ENCODE measurements at places on chromosomes 7 and 10. TPM values are rescaled to one million over a fixed set of nuclear protein-coding genes. Genes with fewer than 3 reads are reported as not detected.

GRCh38 chr7:120190566-120190965 is 82.4 kb upstream of the KCND2 start:
- H3K4me3 ChIP-seq, result no peak overlapping the region
- H3K4me1 ChIP-seq, result no peaks in the 10 kb centered on the region
- no peak overlapping the region for H3K27ac ChIP-seq
- H3K36me3 ChIP-seq, result no peaks in the 10 kb centered on the region
- no peak for DNase-seq

- DNase-seq, result no peak
- H3K27me3 ChIP-seq, result no peaks in the 10 kb centered on the region
- no peaks in the 10 kb centered on the region for H3K36me3 ChIP-seq
- H3K4me1 ChIP-seq, result no peaks in the 10 kb centered on the region
- H3K27ac ChIP-seq, result no peak overlapping the region
Measured at GRCh38 chr10:75538765-75539164, 107.3 kb downstream of the LRMDA start.

DNA sequence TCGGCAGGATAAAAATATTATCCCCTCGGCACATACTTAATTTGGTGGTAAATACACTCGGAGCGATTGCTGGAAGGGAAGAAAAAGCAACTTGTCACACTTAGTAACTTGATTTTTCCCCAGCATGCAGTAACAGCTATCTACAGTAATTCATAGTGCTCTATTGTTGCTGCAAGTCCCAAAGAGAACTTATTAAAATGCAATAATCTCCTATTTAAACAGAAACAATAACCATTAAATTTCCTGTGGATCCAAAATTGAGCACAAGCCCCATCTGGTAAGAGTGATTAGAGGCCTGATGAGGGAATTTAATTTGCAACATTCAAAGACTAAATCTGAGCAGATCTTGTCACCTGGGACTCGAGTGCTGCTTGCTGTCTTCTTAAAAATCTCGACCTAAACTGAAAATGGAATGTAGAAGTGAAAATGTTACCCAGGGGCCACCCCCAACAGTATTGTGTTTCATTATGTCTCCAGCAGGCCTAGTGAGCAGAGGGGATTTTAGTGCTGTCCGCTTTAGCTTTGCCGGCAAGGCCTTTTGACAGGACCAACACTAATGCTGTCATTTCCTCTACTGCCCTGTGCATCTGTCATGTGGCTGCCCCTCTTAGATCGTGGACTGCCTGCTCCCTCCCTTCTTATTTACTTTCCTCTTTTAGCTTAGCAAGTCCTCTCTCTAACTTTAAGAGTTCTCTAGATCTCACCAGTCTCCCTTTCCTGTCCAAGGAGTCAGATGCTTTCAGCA is 639.7 kb downstream of the AUTS2 start:
- no peak for DNase-seq
- no peaks in the 10 kb centered on the region for H3K27me3 ChIP-seq
- no peaks in the 10 kb centered on the region for H3K36me3 ChIP-seq
- H3K4me1 ChIP-seq, result no peaks in the 10 kb centered on the region

- peaks cover 70% of the 10 kb centered on the region for H3K27me3 ChIP-seq
- no peak for DNase-seq
- H3K4me1 ChIP-seq, result peaks cover 54% of the 10 kb centered on the region
Measured at GRCh38 chr10:98267894-98268693, at the start of gene LOXL4. Gene LOXL4, minus strand, starts transcription at chr10:98268194. Its CDS starts 5,175 bp downstream, at chr10:98263019.

DNA sequence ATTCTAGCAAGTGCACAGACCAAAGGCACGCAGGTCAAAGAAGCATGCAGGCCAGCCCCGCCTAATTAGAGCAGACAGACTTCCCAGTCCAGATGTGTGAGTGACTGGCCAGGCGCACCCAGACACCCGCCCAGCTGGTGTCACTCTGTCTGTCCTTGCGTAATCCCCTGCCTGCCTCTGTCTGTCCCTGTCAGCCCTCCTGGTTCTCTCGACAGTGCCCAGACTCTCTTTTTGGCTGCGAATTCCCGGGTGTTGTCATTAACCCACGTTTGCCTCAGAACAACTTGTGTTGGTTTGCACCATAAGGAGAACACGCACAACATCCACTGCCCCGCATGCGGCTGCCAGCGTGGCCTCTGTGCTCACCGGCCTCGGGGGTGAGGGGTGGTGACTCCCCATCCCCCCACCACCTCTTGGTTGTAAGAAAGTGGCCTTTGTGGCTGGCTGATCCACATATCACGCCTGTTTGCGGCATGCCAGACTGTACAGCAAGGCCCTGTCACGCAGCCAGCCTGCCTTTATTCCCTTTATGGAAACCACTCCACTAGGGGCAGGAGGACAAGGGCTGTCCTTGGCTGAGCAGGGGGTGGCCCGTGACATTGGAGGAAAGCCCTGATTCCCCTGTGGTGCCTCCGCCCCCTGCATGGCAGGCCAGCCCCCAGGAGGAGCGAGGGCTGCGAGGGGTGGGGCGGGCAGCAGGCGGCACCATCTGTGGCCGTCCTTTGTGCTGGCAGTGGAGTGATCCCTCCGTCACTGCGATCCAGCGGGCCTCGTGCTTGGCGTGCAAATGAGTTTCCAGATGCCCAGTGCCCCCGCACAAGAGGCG is 72.8 kb upstream of the PPIF start:
- H3K27ac ChIP-seq, result peak overlapping the region; percentile 76
- peaks cover 30% of the 10 kb centered on the region for H3K4me1 ChIP-seq
- H3K4me3 ChIP-seq, result no peak overlapping the region
- H3K36me3 ChIP-seq, result no peaks in the 10 kb centered on the region
- DNase-seq, result no peak

DNA sequence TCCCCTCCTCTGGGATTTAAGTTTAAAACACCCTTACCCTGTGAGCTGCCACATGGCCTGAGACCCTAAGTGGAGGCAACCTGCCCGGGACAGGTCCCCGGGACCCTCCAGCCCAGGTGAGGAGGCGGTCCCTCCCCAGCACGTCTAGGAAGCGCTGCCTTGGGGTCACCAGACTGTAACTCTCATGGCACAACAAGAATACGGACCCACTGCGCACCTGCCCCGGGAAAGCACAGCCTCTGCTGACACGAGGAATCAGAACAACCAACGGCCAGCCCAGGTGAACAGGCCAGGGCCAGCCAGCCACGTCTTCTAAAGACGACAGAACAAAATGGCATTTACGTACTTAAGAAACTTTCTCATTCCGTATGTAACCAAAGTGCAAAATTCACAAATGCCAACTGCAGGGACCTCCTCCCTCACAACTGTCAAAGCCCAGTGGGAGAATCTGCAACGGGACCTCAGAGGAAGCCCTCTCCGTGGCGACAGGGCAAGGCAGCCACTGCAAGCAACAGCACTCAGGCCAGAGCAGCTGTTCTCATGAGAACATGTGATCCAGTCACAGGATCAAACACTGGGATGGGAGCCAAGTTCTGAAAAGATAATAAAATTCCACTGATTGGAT is 208.4 kb downstream of the DIP2C start:
- no peak for DNase-seq
- H3K4me1 ChIP-seq, result peaks cover 8% of the 10 kb centered on the region
- H3K27me3 ChIP-seq, result no peaks in the 10 kb centered on the region
- H3K4me3 ChIP-seq, result no peak overlapping the region

Gene SBDS
- total RNA-seq, result 105 TPM

- H3K27me3 ChIP-seq, result no peaks in the 10 kb centered on the region
- DNase-seq, result no peak
- no peaks in the 10 kb centered on the region for H3K4me1 ChIP-seq
- no peak overlapping the region for H3K27ac ChIP-seq
- H3K4me3 ChIP-seq, result no peak overlapping the region
- no peaks in the 10 kb centered on the region for H3K36me3 ChIP-seq
Measured at GRCh38 chr7:97480772-97481390, 251.0 kb upstream of the TAC1 start.

- no peak overlapping the region for H3K4me3 ChIP-seq
- H3K36me3 ChIP-seq, result peaks cover 11% of the 10 kb centered on the region
- H3K27me3 ChIP-seq, result no peaks in the 10 kb centered on the region
- no peak overlapping the region for H3K27ac ChIP-seq
Measured at GRCh38 chr7:962401-963081, 8.1 kb upstream of the ADAP1 start.

DNA sequence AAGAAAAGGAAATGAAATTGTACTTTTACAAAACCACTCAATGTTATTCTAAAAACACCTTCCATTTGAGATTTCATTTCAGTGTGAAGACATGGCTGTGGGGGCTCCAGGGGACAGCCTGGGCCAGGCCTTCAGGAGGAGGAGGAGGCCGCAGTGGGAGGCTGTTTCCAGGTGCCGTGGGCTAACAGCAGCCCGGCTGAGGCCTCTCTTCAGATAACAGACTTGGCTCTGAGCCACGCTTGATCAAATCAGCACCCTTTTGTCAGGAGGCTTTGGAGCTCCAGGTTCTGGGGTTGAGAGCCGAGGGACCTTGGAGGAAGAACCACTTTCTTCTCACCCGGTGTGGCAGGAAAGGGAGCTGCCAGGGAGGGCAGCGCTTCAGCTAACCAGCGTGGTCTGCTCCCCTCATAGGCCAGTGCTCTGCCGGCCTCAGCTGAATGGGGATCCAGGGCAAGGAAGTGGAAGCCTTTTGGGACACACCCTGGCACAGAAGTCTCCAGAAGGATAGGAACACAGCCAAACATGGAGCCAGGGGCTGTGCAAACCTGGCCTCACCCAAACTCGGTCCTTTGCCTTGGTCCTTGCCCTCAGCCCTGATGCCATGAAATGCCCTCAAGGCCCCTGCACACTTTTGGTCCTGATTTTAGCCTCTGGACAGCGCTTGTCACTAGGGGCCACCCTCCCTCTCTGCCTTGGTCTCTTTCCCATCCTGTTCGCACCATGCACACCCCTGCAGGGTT is 23.5 kb upstream of the CHST15 start:
- no peaks in the 10 kb centered on the region for H3K27me3 ChIP-seq
- DNase-seq, result no peak
- H3K27ac ChIP-seq, result peak overlapping the region; percentile 34
- no peak overlapping the region for H3K4me3 ChIP-seq
- H3K36me3 ChIP-seq, result no peaks in the 10 kb centered on the region

- H3K27me3 ChIP-seq, result no peaks in the 10 kb centered on the region
- DNase-seq, result no peak
- peaks cover 12% of the 10 kb centered on the region for H3K4me1 ChIP-seq
- H3K4me3 ChIP-seq, result no peak overlapping the region
Measured at GRCh38 chr7:139706837-139707236, 71.0 kb downstream of the HIPK2 start.

Gene ACBD5
- 12.5 TPM for total RNA-seq

DNA sequence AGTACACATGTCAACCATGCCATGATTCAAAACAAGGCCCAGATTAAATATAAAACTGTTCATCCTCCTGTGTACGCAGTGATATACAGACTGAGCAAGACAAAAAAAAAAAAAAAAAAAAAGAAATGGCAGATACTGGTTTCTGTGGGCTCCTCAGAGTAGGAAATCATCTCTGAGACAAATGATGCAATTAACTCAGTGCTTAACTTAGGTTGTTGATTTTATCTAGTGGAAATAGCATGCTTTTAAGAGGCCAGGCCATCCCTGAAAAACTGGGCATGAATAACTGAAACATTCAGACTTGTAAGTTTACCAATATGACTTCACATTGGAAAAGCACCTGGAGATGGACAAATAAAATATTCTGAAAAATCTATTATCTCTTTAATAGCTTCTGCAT is 69.0 kb downstream of the DKK1 start:
- no peak overlapping the region for H3K27ac ChIP-seq
- H3K27me3 ChIP-seq, result no peaks in the 10 kb centered on the region
- no peak for DNase-seq
- H3K4me3 ChIP-seq, result no peak overlapping the region
- H3K4me1 ChIP-seq, result peaks cover 3% of the 10 kb centered on the region
- no peaks in the 10 kb centered on the region for H3K36me3 ChIP-seq

DNA sequence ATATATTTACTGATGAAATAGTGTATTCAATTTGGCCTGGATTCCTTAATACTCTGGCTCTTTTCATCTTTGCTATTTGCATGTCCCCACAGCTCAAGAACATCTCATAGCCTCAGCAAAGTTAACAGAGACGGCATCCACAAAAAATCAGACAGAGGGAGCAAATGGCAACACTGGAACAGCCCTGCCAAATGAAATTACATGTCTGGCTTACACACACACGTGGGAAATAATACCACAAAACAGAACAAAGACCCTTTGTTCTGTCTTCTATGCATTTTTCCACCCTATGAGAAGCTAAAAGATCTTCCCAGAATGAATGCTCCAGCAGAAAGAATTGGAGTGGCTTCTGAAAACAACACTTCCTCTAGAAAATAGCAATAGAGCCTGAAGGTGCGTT is 139.5 kb downstream of the ALOX5 start:
- H3K4me1 ChIP-seq, result peaks cover 18% of the 10 kb centered on the region
- no peak overlapping the region for H3K4me3 ChIP-seq
- H3K27me3 ChIP-seq, result no peaks in the 10 kb centered on the region

DNA sequence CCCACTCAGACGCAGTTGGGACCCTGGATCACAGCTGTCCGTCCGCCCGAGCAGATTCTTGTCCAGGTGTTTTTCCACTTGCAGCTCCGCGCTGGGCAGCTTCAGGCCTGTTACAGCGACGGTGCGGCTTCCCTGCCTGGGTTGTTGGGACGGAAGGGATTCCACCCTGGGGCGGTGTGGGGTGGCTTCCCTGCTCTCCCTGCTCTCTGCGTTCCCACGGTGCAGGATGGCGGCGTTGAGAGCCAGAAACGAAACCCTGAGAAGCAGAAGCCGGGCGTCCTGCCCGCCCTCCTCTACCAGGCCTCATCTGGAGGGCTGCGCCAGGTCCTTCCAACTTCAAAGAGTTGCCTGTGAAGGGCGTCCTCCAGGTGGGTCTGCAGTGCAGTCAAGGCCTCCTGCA is 194.4 kb downstream of the ADARB2 start:
- H3K4me3 ChIP-seq, result no peak overlapping the region
- no peaks in the 10 kb centered on the region for H3K27me3 ChIP-seq
- DNase-seq, result no peak
- H3K4me1 ChIP-seq, result no peaks in the 10 kb centered on the region

DNA sequence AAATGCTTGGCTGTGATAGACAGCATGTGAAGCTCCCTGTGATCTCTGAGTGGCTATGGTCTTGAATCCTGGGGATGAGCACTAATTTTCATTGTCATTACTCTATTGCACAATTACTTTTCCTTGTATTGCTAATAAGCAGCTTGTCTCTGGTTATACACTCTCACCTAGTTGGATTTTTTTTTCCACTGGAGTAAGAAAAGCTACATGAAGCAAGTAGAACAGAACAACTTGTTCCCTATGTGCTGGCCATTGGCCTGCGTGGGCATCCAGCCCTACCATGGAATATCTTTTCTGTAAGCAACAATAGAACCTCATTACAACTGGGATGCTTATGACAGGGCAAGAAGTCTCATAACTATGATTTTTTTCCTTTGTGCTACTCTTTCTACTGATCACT is 807.4 kb downstream of the TNS3 start:
- no peaks in the 10 kb centered on the region for H3K27me3 ChIP-seq
- H3K27ac ChIP-seq, result peak overlapping the region; percentile 42
- no peaks in the 10 kb centered on the region for H3K36me3 ChIP-seq
- no peak overlapping the region for H3K4me3 ChIP-seq
- no peak for DNase-seq

GRCh38 chr7:77382532-77382931 is 33.6 kb downstream of the GSAP start:
- H3K27ac ChIP-seq, result no peak overlapping the region
- H3K36me3 ChIP-seq, result peaks cover 52% of the 10 kb centered on the region
- no peaks in the 10 kb centered on the region for H3K4me1 ChIP-seq
- no peak for DNase-seq

- H3K4me3 ChIP-seq, result no peak overlapping the region
- no peaks in the 10 kb centered on the region for H3K4me1 ChIP-seq
- DNase-seq, result no peak
- H3K36me3 ChIP-seq, result no peaks in the 10 kb centered on the region
Measured at GRCh38 chr7:142776206-142776844, 5.6 kb downstream of the PRSS2 start.
